Activated T-helper 2 cell treated with anti-CD3 and anti-CD28 coated beads, Interferon-gamma antibody, Interleukin-2, Interleukin-4, amounts not matched to agents 10 μg/mL and 5 μg/mL and 100 μg/mL, durations not matched to agents 14 hours and 24 hours and 36 hours (primary cell): ENCODE measurements at places on chromosomes 1 and 21.

- peaks cover 26% of the 10 kb centered on the region for H3K4me1 ChIP-seq
- no peak overlapping the region for H3K27ac ChIP-seq
- H3K36me3 ChIP-seq: no peaks in the 10 kb centered on the region
- no peak overlapping the region for H3K4me3 ChIP-seq
- H3K27me3 ChIP-seq: peaks cover 26% of the 10 kb centered on the region
Observed at GRCh38 chr21:42115136-42115683, 44.1 kb downstream of the UMODL1 start.

- H3K27ac ChIP-seq: no peak overlapping the region
- no peak overlapping the region for H3K4me3 ChIP-seq
- no peaks in the 10 kb centered on the region for H3K36me3 ChIP-seq
- no peak for DNase-seq
- no peaks in the 10 kb centered on the region for H3K4me1 ChIP-seq
Observed at GRCh38 chr1:222288053-222288452, 259.9 kb downstream of the HHIPL2 start.

- no peaks in the 10 kb centered on the region for H3K4me1 ChIP-seq
- H3K27ac ChIP-seq: no peak overlapping the region
- DNase-seq: no peak
Observed at GRCh38 chr1:95309031-95309471, 75.0 kb downstream of the RWDD3 start.

GRCh38 chr1:183834568-183834967, 29.6 kb downstream of the RGL1 start:
- H3K4me1 ChIP-seq: peaks cover 1% of the 10 kb centered on the region
- no peaks in the 10 kb centered on the region for H3K27me3 ChIP-seq

DNA sequence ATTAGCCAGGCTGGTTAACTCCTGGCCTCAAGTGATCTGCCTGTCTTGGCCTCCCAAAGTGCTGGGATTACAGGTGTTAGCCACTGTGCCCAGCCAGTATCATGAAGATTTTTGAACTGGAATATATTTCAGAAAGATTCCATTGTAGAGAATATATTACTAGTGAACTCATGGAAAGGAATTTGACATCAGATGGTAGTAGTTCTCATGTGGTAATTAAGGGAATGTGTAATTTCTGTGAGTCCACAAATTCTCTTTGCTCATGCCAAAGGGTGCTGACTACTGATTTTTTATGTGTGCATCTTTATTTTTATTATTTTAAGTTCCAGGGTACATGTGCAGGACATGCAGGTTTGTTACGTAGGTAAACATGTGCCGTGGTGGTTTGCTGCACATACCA, 10.4 kb downstream of the DTL start:
- no peak overlapping the region for H3K4me3 ChIP-seq
- no peaks in the 10 kb centered on the region for H3K27me3 ChIP-seq
- DNase-seq: no peak
- H3K4me1 ChIP-seq: peaks cover 22% of the 10 kb centered on the region

GRCh38 chr1:181184621-181185020, 96.1 kb downstream of the IER5 start:
- H3K27me3 ChIP-seq: peaks cover 38% of the 10 kb centered on the region
- no peak for DNase-seq
- no peak overlapping the region for H3K4me3 ChIP-seq
- H3K36me3 ChIP-seq: no peaks in the 10 kb centered on the region

GRCh38 chr1:109306832-109307273, at the start of gene MYBPHL:
Gene MYBPHL (minus strand): TSS chr1:109307011. CDS start chr1:109306991, 20 bp downstream.
- no peaks in the 10 kb centered on the region for H3K4me1 ChIP-seq
- H3K27me3 ChIP-seq: peaks cover 11% of the 10 kb centered on the region
- no peak within 1 kb of the TSS for H3K27ac ChIP-seq
- DNase-seq: no peak

DNA sequence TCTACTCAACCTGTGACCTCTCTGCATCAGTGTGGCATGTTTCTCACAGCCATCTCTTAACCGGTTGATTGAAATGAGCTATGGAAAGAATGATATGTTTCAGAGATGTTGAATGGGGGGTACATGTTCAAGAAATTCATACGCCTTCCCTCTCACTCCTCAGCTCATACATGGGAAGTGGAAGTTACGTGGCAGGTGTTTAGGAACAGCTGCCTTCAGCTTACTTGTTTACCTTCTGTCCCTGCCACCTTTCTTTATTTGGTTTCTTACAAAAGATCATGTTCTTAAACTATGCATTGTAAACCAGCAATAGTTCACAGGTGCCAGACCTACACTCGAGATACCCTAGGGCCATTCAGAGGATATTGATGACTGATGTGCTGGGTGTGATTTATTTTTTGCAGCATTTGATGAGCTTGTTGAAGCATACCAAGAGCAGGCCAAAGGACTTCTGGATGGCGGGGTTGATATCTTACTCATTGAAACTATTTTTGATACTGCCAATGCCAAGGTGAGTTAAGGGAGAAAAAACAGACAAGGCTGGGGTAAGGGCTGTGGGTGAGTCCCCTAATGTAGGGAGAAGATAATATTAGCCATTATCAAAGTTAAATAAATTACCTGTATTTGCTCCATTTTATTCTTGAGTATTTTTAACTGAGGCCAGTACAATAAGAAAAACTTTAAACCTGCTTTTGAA, 17.4 kb downstream of the MTR start:
- H3K4me3 ChIP-seq: no peak overlapping the region
- no peaks in the 10 kb centered on the region for H3K27me3 ChIP-seq
- no peak for DNase-seq
- peaks cover 85% of the 10 kb centered on the region for H3K36me3 ChIP-seq
- peaks cover 13% of the 10 kb centered on the region for H3K4me1 ChIP-seq

DNA sequence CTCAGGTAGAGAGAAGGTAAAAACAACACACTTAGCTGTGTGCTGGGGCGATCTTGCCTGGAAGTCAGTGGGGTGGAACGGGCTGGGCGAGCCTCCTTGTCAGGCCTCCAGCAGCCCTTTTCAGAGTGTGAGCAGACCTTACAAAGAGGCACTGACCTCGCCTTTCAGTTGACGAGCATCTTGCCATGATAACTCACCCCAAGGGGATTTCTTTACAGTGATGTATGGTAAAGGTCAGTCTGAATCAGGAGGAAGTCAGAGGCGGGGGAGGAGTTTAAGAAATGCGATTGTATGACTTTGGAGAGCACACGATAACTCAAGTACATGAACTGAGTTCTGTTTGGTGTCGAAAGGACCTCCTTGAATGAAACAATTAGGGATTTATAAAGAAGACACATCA, 326.5 kb upstream of the PROX1 start:
- peak overlapping the region; percentile 6 for H3K27ac ChIP-seq
- no peak for DNase-seq
- peaks cover 2% of the 10 kb centered on the region for H3K27me3 ChIP-seq
- no peaks in the 10 kb centered on the region for H3K36me3 ChIP-seq

- no peak overlapping the region for H3K4me3 ChIP-seq
- no peak for DNase-seq
- no peaks in the 10 kb centered on the region for H3K4me1 ChIP-seq
- H3K27me3 ChIP-seq: peaks cover 19% of the 10 kb centered on the region
Observed at GRCh38 chr1:184359909-184360308, 26.9 kb upstream of the C1orf21 start.

GRCh38 chr1:170149241-170149640, 3.5 kb downstream of the NTMT2 start:
- H3K27ac ChIP-seq: no peak overlapping the region
- peaks cover 3% of the 10 kb centered on the region for H3K27me3 ChIP-seq
- H3K4me3 ChIP-seq: no peak overlapping the region
- no peaks in the 10 kb centered on the region for H3K4me1 ChIP-seq
- H3K36me3 ChIP-seq: no peaks in the 10 kb centered on the region

- H3K4me3 ChIP-seq: no peak overlapping the region
- H3K27ac ChIP-seq: peak overlapping the region; percentile 4
- DNase-seq: no peak
- peaks cover 41% of the 10 kb centered on the region for H3K4me1 ChIP-seq
- H3K36me3 ChIP-seq: no peaks in the 10 kb centered on the region
Observed at GRCh38 chr1:160427625-160428024, 27.3 kb downstream of the VANGL2 start.

- H3K27ac ChIP-seq: no peak overlapping the region
- no peak overlapping the region for H3K4me3 ChIP-seq
- H3K4me1 ChIP-seq: peaks cover 45% of the 10 kb centered on the region
Observed at GRCh38 chr1:98404866-98405265, 256.7 kb upstream of the SNX7 start.

- no peak overlapping the region for H3K27ac ChIP-seq
- no peaks in the 10 kb centered on the region for H3K27me3 ChIP-seq
Observed at GRCh38 chr1:246151796-246152434, 355.2 kb downstream of the SMYD3 start.

DNA sequence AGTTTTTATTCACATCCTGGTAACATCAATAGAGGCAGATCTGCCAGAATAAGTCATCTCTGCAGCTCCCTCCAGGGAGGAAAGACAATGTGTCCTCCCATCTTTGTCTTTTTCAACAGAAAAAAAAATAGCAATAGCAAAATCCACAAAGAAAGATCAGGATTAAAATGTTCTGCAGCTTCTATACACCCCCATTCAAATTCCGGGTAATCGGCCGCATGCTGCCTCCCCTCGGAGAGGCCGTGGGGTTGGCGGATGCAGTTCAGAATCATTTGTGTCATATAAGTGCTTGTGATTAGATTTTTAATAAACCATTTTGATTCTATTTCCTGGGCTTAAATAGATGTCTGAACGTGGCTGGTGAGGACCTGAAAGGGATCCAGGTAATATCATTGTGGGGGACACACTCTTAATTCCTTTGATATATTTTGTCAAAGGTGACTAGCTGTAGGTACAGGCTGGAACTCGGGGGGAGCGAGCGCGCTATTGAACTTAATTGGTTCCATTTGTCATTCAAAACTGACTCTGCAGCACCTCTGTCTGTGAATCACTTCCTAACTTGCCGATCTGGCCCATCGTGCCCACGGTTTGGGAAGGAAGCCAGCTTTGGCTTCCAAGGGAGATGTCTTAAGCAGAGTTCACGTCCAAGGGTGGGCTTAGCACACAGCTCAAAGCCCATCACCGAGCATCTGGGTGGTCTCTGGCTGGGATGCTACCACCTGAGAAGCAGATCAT, 85.6 kb upstream of the ARHGEF16 start:
- H3K27me3 ChIP-seq: peaks cover 2% of the 10 kb centered on the region
- H3K27ac ChIP-seq: no peak overlapping the region
- peaks cover 3% of the 10 kb centered on the region for H3K4me1 ChIP-seq
- DNase-seq: no peak
- no peaks in the 10 kb centered on the region for H3K36me3 ChIP-seq

GRCh38 chr1:106962591-106962990, 93.9 kb upstream of the PRMT6 start:
- no peaks in the 10 kb centered on the region for H3K36me3 ChIP-seq
- no peak overlapping the region for H3K27ac ChIP-seq
- DNase-seq: no peak
- H3K27me3 ChIP-seq: no peaks in the 10 kb centered on the region
- no peak overlapping the region for H3K4me3 ChIP-seq

- no peak overlapping the region for H3K4me3 ChIP-seq
- H3K4me1 ChIP-seq: no peaks in the 10 kb centered on the region
- H3K27ac ChIP-seq: no peak overlapping the region
- no peaks in the 10 kb centered on the region for H3K36me3 ChIP-seq
- no peak for DNase-seq
- H3K27me3 ChIP-seq: no peaks in the 10 kb centered on the region
Observed at GRCh38 chr1:10149231-10149630, 61.1 kb upstream of the KIF1B start.

- peaks cover 4% of the 10 kb centered on the region for H3K4me1 ChIP-seq
- no peak overlapping the region for H3K4me3 ChIP-seq
- no peak overlapping the region for H3K27ac ChIP-seq
- no peaks in the 10 kb centered on the region for H3K36me3 ChIP-seq
- DNase-seq: no peak
Observed at GRCh38 chr1:41481109-41481775, 3.2 kb downstream of the EDN2 start.
